ENCODE measurements at places on chromosomes 7 and 10. TPM values are rescaled to one million over a fixed set of nuclear protein-coding genes. Genes with fewer than 3 reads are reported as not detected.

Gene CALCR
- not detected for polyA plus RNA-seq

Gene NODAL
- polyA plus RNA-seq, result 0.45 TPM

Gene SPDYE2B
- not detected for polyA plus RNA-seq

DNA sequence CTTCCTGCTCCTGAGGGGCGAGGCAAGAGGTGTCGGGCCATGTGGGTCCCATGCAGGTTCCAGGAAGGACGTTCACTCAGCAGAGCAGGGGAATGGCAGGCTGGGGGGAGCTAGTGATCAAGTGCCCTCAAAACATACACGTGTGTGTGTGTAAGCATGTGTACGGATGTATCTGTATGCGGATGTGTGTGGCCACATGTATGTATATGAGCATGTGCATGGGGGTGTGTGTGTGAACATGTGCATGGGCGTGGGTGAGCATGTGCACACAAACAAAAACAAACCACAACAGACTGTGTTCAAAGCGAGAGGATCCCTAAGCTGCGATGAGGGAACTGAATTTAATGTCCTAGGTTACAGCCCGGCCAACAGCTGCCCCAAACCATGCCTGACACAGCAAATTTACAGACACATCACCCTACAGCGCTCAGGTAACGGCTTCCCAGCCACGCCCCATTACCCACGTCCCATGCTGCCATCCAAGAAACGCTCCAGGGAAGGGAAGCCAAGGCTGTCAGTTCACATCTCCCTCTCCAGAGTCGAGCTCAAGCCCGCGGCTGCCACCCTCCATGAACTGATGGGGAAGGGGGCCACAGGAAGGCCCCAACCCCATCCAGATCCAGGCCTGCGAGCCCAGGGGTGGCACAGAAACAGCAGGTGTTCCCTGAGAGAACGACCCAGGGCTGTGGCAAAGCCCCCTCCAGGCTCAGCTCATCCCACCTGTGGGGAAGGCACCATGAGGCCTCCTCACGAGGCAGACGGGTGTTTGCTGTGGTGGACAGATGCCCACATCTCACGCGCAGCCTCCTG lies 56.6 kb downstream of the PTPRN2 start:
- no peaks in the 10 kb centered on the region for H3K36me3 ChIP-seq
- H3K27ac ChIP-seq, result no peak overlapping the region
- no peak for DNase-seq
- no peaks in the 10 kb centered on the region for H3K27me3 ChIP-seq
- no peaks in the 10 kb centered on the region for H3K4me1 ChIP-seq
- no peak overlapping the region for H3K4me3 ChIP-seq

DNA sequence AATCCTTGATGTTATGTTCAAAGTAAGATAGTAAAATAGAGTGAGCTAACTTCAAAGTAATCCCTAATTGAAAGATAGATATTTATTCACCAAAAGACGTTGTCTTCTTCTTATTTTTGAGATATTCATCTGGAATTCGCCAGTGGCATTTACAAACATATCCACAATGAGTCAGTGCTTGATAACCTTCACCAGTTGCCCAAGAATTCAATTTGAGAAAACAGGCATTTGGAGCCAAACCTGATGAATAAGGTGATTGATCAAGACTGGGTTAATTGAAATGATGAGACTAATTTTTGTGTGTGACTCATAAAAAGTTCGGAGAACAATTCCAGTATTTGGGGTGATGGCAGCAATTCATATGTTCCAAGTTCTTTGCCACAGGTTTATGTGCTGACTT lies 344.0 kb downstream of the ARL4A start:
- H3K27ac ChIP-seq, result no peak overlapping the region
- H3K27me3 ChIP-seq, result no peaks in the 10 kb centered on the region
- H3K4me1 ChIP-seq, result peaks cover 9% of the 10 kb centered on the region
- DNase-seq, result peak; percentile 48
- no peak overlapping the region for H3K4me3 ChIP-seq

GRCh38 chr10:100020142-100020885 lies 10.6 kb upstream of the DNMBP start:
- no peak overlapping the region for H3K4me3 ChIP-seq
- H3K36me3 ChIP-seq, result no peaks in the 10 kb centered on the region
- no peak overlapping the region for H3K27ac ChIP-seq
- DNase-seq, result no peak

- no peak for DNase-seq
- H3K36me3 ChIP-seq, result no peaks in the 10 kb centered on the region
- no peak overlapping the region for H3K4me3 ChIP-seq
- no peaks in the 10 kb centered on the region for H3K4me1 ChIP-seq
- no peak overlapping the region for H3K27ac ChIP-seq
Measured at GRCh38 chr7:138903859-138904435, 77.2 kb downstream of the KIAA1549 start.

DNA sequence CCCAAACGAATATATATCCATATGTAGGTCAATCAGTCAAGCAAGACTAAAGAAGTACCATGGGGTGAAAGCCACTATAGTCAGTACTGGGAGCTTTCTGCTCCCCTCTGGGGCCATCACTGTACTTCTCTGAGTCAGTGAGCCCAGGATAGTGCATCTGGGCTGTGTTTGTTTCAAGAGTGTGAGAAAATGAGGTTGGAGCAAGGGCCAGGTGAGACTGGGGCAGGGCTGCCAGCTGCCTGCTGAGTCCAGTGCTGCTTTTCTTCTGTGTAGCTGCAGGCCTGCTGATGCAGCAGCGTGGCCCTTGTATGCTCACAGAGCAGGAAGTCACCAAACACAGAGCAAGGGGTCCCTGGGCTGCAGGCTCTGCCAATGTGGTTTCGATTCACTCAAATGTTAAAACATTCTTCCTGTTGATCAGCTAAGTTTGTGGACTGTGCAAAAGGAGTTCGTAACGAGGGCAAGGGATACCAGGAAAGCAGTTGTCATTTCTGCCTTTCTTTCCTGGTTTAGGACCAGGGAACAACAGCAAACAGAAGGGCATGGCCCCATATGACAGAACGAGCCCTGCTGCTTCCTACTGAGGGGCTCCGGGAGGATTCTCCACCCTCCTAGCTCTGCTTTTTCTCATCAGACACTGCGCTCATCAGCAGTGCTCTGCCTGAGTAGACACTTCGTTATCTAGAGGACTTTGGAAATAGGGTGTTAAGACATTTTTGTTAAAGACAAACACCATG lies 65.4 kb upstream of the TNS3 start:
- H3K27me3 ChIP-seq, result no peaks in the 10 kb centered on the region
- peaks cover 4% of the 10 kb centered on the region for H3K4me1 ChIP-seq
- no peak overlapping the region for H3K27ac ChIP-seq
- no peak for DNase-seq
- no peaks in the 10 kb centered on the region for H3K36me3 ChIP-seq
- no peak overlapping the region for H3K4me3 ChIP-seq

GRCh38 chr7:158409120-158409519 lies 178.5 kb downstream of the PTPRN2 start:
- no peaks in the 10 kb centered on the region for H3K4me1 ChIP-seq
- H3K36me3 ChIP-seq, result no peaks in the 10 kb centered on the region
- no peaks in the 10 kb centered on the region for H3K27me3 ChIP-seq
- H3K4me3 ChIP-seq, result no peak overlapping the region
- H3K27ac ChIP-seq, result no peak overlapping the region
- no peak for DNase-seq

DNA sequence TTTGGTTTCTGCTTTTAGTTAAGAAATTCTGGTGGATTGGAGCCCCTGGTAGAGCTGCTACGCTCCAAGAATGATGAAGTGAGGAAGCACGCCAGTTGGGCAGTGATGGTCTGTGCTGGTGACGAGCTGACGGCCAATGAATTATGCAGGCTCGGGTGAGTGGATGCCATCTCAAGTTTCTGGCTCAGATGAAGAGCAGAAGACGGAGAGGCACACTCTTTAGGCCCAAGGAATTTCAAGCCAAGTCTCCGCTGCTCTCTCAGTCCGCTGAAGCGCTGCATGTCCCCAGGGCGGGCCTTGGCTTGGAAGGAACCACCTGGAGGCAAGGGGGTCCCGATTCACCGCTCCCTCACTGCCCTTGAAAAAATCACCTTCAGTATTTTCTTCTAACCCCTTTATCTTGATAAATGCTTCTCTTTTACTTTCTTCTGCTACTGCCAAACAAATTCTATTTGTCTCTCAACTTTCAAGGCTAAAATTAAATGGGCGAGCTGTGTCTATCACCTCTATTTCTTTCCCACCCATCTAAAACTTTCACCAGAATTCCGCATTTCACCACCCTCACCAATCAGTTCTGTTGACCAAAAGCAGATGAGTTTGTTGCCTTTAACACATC lies 74.2 kb downstream of the ARMC3 start:
- H3K27me3 ChIP-seq, result peaks cover 8% of the 10 kb centered on the region
- no peak overlapping the region for H3K4me3 ChIP-seq
- no peak for DNase-seq
- H3K4me1 ChIP-seq, result no peaks in the 10 kb centered on the region
- H3K27ac ChIP-seq, result no peak overlapping the region

DNA sequence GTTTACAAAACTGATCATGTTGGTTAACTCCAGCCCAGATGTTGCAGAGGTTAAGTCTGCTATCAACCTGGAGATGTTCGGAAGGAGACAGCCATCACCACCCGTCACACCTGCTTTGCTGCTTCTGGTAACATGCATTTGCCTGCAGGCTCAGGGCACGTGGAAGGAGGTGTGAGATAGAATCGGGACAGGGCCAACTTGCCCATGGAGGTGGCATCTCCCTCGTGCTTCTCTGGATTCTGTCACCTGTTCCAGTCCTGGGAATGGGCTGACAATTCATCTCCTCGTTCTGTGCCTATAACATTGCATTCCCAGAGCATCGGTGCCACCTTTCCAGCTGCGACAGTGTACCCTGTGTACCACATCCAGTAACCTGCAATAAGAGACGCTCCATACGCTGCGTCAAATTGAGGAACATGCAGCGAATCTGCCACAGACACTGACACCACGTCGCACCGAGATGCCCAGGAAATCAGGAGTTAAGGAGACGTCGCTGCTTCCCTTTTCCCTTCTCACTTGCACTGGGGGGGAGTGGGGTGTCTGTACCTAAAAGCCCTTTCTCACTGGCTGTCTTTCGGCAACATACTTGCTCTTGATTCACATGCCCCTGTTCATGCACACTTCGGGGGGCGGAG lies 65.8 kb downstream of the ADARB2 start:
- DNase-seq, result no peak
- no peak overlapping the region for H3K27ac ChIP-seq
- no peak overlapping the region for H3K4me3 ChIP-seq
- no peaks in the 10 kb centered on the region for H3K36me3 ChIP-seq

DNA sequence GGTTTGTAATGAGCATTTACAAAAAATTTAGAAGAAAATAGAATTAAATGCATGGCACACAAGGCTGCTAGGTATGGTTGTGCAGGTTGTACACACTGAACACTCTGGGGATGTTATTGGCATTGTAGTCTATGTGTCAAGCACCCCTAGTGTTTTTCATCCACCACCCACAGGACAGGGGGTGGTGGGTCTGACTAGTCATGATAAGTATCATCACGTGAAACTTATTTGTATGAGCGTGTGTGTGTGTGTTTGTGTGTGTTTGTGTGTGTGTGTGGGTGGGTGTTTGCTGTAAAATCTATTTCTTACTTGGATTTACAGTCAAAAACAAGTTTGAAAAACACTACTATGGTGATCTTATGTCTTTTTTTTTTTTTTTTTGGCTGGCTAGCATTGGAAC lies 66.5 kb downstream of the MAP3K8 start:
- no peak for DNase-seq
- no peaks in the 10 kb centered on the region for H3K4me1 ChIP-seq
- no peak overlapping the region for H3K4me3 ChIP-seq
- H3K36me3 ChIP-seq, result no peaks in the 10 kb centered on the region
- no peaks in the 10 kb centered on the region for H3K27me3 ChIP-seq
- no peak overlapping the region for H3K27ac ChIP-seq

- H3K27ac ChIP-seq, result no peak overlapping the region
- no peak overlapping the region for H3K4me3 ChIP-seq
- DNase-seq, result no peak
Measured at GRCh38 chr7:18064242-18064838, 36.7 kb upstream of the PRPS1L1 start.

GRCh38 chr7:124718032-124718766 lies 47.4 kb downstream of the GPR37 start:
- no peaks in the 10 kb centered on the region for H3K27me3 ChIP-seq
- H3K36me3 ChIP-seq, result no peaks in the 10 kb centered on the region
- DNase-seq, result no peak

All from keratinocyte (primary cell).